Stimulated activated CD8-positive, alpha-beta memory T cell treated with anti-CD3 and anti-CD28 coated beads, Interleukin-4, amount 100 ng/mL, for 1 hour (primary cell): ENCODE measurements at places on chromosomes 12 and 14.

DNA sequence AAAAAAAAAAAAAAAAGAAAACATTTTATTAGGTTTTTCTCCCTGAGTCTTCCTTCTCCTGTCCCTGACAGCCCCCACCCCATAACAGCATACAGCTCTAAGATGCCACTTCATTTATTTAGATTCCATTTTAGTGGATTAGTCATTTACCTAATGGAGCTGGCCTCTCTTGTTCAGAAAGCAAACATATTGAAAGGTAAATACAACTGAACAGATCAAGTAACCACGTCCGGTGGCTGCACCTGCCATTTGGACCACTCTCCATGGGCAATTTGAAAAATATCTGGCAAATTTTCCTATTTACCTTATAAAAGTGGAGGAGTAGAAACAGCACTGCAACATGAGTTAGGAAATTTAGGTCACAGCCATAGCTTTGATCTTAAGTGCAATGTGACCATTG lies 254.6 kb downstream of the C12orf42 start:
- DNase-seq, result no peak

DNA sequence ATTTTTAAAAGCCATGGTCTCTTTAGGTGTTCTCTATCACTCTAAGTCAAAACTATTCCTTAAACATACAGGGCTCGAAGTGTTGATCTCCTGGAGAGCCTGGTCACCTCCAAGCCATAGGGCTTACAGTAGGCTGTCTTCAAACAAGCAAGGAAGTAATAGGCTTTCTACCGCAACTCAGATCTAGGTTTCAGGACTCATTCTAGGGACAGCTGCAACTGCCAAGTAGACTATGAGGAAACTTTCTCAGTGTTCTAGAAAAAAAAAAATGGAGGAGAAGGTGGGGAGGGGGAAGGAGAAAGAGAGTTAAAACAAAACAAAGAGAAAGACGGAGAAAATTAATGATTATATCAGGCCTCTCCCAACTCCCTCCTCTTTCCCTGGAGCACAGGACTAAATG lies 106.9 kb upstream of the ETV6 start:
- DNase-seq, result no peak

DNA sequence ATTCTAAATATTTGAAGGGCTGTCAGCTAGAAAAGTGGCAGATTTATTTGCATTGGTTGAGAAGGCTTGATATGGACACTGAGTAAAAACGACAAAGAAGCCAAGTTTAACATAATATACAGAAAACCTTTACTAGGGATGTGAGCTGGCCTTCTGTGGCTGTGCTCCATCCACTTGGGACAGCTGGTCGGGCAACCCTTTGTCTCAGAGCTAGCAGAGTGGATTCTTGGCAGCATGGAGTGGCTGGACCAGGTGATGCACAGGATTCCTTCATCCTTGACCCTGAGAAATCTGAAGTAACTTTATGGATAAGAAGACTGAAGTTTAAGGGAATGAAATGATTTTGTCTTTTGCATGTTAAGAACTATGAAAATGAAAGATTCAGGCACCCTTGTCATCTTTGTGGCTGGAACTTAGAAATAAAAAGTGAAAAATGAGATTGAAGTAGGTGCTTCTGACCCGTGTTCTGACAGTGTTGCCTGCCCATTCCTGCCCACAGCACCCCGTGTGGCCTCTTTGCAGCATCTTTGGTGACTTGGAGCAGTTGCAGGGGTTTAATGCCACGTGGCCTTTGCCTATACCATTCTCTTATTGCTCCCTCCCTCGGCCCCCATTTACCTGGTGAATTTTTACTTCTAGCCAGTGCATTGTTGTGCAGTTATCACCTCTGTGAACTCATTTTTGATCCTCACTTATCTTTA lies 32.6 kb downstream of the PELI2 start:
- DNase-seq, result no peak

- DNase-seq, result no peak
Measured at GRCh38 chr12:106289196-106289681, 13.3 kb upstream of the TCP11L2 start.

DNA sequence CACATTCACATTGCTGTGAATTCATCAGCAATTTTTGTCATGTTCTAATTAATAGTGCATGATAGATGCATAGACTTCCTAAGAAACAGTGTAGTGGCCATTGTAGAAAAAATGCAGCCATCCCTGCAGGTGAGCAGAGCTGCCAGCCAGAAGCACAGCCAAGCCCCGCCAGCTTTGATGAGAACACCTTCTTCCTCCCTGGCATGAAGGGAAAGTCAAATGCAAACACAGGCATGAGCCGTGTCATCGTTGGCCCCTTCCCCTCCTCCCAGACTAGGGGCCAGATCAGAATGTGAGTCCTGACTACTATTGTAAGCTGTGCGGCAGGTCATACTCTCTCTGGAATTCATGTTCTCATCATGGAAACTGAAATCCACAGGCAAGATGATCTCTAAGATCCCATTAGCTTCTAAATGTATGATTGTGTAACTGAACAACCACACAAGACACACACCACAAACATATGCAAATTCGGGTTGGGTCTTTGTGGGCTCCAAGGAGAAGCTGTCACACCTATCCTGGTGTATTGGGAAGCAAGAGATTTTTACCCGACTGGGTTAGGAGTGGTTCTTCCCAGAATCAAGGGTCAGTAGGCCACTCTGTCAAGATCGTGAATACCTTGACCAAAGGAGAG lies 2.8 kb upstream of the AQP2 start:
- DNase-seq, result no peak

DNA sequence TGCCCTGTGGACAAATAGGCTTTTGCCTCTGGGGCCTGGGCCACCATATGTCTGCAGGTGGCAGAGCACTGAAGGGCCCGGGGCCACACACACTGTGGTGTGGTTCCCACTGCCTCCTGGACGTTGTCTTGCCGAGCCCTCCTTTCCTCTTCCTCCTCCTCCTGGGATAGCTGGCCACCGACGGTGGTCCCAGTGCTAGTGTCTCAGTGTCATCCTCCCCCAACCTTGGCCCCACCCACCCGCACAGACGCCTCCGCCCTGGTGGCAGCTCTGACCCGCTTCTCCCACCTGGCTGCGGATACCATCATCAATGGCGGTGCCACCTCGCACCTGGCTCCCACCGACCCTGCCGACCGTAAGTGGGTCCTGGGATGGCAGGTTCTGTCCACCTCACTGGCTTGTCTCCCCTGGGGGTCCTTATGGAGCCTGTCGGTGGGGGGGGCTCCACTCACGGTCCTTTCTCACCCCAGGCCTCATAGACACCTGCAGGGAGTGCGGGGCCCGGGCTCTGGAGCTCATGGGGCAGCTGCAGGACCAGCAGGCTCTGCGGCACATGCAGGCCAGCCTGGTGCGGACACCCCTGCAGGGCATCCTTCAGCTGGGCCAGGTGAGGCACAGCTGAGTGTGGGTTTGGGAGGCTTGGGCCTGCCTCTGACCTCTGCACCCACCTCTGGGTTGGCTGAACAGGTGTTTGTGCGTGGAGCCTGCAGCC lies 23.5 kb downstream of the HIP1R start:
- DNase-seq, result no peak

DNA sequence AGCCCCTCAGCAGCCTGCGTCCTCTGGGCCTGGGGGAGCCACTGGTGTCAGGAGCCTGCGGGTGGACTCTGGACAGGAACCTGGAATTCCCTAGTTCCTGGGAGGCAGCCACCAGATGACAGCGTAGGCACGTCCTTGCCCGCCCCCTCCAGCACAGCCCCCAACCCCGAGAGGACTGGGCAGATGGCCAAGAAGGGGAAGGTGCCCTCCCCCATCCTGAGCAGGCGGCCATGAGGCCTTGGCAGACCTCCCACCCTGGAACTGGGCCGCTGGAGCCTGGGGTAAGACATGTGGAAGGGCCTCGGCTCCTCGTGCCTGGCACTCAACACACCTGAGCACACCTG lies 60.4 kb upstream of the FBRSL1 start:
- DNase-seq, result no peak

GRCh38 chr14:28102001-28102400 lies 664.6 kb upstream of the FOXG1 start:
- no peak for DNase-seq

- DNase-seq, result no peak
Measured at GRCh38 chr12:112482733-112483132, 64.0 kb downstream of the PTPN11 start.

GRCh38 chr14:81400852-81401251 lies 728 bp upstream of the STON2 start:
- DNase-seq, result no peak

- no peak for DNase-seq
Measured at GRCh38 chr12:131797588-131797934, 30.6 kb upstream of the MMP17 start.

- DNase-seq, result no peak
Measured at GRCh38 chr12:116971222-116971621, 60.5 kb downstream of the FBXW8 start.

DNA sequence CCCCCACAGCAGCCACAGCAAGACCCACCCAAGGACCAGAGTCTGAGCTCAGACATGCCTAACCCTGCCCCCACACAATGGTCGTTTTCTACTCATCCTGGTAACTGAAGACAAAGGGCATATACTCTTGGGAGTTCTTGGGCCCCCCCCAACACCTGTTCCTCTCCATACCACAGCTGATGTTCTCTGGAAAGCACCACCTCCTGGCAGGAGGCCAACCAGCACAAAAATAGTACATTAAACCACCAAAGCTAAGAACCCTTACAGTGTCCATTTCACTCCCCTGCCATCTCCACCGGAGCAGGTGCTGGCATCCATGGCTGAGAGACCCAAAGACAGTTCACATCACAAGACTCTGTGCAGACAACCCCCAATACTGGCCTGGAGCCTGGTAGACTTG lies 80.6 kb upstream of the DAAM1 start:
- DNase-seq, result no peak

GRCh38 chr14:92649934-92650545 lies 98.4 kb downstream of the LGMN start:
- no peak for DNase-seq
